ENCODE measurements at places on chromosomes 5 and 9.
A peak's percentile ranks its signal among the peaks of the same experiment; 100 is the strongest.

DNA sequence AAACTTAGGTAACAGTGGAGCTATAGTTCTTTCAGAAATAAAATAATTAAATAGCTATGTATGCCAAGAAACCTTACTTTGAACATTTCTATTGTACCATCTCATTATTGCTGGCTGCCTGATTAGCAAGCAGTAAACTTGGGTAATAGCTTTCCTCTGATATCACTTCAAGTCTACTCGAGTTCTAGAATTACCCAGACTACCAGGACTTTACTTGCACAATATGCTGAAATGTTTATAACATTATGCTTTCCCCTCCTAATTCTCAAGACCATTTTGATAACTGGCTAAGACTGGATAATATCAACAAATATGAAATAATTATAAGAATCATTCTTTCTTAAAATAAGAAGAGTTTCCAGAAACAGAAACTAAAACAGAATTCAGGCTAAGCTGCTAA lies 512.6 kb downstream of the RAB3C start:
- peak; percentile 29 for DNase-seq

- no peak for DNase-seq
Measured at GRCh38 chr5:56064984-56065383, 70.2 kb upstream of the IL6ST start.

- DNase-seq: no peak
Measured at GRCh38 chr9:108001237-108001636, 511.7 kb upstream of the KLF4 start.

GRCh38 chr9:72462340-72462739 lies 59.1 kb upstream of the TMC1 start:
- no peak for DNase-seq

DNA sequence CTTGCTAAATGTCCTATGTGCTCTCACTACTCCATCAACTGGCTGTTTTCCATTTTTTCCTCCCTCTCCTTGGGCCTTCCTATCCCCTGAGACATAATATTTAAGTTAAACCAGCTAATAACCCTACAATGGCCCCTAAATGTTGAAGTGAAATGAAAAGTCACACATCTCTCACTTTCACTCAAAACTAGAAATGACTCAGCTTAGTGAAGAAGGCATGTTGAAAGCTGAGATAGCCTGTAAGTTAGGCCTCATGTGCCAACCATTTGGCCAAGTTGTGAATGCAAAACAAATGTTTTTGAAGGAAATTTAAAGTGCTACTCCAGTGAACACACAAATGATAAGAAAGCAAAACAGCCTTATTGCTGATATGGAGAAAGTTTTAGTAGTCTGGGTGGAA lies 48.8 kb upstream of the CDH10 start:
- no peak for DNase-seq

GRCh38 chr9:133518706-133519449 lies 5.9 kb downstream of the MYMK start:
- DNase-seq: no peak

- DNase-seq: no peak
Measured at GRCh38 chr9:125850106-125850632, 103.0 kb downstream of the PBX3 start.

GRCh38 chr9:78438780-78439179 lies 141.9 kb downstream of the PSAT1 start:
- DNase-seq: no peak

DNA sequence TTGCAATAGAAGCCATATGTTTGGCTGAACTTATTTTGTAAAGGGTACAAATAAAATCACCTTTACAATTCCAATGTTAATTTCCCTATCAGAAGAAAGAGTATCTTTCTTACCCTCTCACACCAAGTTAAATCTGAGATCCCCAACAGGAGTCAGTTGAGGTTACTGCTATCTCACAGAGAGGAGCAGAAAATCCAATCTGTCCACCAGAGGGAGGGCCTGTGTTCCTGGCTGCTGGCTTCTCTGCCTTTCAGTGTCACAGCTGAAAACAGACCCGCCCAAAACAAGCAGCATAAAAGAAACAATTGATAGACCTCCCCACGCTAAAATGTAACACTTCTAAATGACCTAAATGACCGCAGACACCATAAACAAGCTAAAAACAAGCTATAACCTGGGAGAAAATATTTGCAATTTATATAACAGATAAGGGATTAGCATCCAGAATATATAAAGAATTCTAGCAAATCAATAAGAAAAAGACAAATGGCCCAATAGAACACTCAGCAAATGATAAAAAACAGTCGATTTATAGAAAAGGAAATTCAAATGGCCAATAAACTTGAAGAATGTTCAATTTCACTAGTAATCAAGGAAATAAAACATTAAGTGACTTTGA lies 24.5 kb upstream of the MVB12B start:
- DNase-seq: peak; percentile 37

DNA sequence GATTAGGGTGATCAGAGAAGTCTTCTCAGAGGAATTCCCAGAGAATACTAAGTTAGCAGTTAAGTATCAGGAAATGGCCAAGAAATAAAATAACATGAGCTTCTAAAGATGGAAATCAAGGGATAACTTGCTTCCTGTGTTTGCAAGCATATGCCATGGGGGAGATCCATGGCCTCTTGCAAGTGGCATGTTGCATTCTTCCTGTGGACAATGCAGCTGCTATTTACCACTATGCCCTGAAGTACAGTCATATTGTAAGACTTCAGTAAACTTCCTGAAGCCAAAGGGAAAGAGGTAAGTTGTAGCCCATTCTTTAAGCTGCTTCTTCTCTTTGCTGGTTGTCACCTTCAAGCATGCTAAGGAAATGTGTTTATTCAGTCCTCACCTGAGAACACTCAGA lies 154.7 kb upstream of the RUSC2 start:
- no peak for DNase-seq

- DNase-seq: no peak
Measured at GRCh38 chr9:113875459-113876150, 504 bp upstream of the ZNF618 start.

GRCh38 chr5:90131383-90132133 lies 278.0 kb downstream of the CETN3 start:
- no peak for DNase-seq

- no peak for DNase-seq
Measured at GRCh38 chr5:177409043-177409801, at the start of gene F12. Gene F12, minus strand, starts transcription at chr5:177409564. Its CDS starts 37 bp downstream, at chr5:177409527.

DNA sequence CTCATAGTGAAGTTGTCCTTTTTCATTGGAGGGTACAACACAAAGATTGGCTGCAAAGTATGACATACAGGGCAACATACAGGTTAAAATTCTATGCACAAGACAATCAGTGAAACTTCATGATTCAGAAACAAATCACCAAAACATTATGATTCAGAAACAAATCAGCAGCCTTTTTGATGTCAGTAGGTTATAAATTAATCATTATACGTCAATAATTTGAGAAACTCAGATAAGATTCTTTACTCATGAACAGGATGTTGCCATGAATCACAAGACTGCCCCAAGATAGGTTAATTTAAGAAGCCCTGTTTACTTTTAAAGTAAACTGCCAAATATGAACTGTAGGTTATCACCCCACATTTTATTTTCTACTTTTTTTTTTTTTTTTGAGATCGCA lies 62.2 kb upstream of the IL33 start:
- no peak for DNase-seq

DNA sequence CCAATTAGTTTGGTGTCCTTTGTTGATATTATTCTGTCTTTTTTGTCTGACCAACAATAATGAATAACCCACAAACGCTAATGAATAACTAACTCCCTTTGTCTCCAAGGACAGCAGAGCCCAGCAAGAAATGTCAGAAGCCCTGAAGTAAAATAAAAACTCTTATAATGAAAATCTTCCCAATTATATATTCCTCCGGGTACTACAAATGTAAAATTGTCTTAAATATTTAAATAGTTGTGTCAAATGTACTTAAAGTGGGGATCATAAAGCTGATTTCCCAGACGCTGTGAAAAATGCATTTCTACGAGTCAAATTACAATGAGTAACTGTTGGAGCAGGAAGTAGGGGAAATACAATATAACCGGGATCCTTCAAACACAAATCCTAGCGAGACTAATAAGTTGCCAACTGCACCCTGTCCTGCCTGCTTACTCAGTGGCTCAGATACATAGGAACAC lies 22.3 kb downstream of the GLIS3 start:
- no peak for DNase-seq

DNA sequence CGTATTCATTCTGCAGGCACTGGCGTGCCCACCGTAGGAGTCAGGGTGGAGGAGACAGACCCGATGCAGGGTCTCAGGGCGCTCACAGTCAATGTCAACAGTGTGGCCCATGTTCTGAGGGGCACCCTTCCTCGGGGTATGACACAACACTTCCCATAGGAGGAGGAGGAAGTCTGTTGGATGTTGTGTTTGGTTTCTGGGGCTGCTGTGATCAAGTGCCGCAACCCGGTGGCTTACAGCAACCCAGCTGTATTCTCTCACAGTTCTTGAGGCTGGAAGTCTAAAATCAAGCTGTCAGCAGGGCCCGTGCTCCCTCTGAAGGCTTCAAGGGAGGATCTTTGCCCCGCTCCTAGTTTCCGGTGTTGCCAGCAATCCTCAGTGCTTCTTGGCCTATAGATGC lies 5.6 kb upstream of the HNRNPAB start:
- DNase-seq: no peak

DNA sequence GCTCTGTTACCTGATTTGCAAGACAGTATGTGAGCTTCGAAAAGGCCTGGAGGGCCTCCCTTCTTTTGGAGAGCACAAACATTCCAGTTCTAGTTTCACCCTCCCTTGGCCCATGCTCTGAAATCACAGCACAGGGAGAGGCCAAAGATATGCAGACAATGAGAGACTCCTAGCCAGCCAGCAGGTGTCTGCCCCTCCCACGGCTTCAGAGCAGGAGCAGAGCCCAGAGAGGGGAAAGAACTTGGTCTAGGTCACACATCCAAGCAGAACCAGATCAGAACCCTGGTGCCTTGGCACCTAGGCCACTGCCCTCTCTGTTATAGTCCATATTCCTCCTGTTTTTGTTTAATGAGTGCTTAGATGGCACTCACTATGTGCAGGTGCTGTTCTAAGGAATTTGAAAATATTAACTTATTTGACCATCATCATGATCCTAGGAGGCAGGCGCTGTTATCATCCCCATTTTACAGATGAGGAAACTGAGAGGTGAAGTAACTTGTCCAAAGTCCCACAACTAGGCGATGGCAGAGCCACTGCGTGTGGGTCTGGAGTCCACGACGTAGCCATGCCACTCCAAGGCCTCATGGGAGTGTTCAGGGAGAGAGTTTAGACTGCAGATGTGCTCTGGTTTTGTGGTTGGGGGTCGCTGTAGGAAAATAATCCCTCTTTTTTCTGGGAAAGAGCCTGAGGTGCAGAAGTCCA lies 27.2 kb downstream of the TMOD1 start:
- no peak for DNase-seq

DNA sequence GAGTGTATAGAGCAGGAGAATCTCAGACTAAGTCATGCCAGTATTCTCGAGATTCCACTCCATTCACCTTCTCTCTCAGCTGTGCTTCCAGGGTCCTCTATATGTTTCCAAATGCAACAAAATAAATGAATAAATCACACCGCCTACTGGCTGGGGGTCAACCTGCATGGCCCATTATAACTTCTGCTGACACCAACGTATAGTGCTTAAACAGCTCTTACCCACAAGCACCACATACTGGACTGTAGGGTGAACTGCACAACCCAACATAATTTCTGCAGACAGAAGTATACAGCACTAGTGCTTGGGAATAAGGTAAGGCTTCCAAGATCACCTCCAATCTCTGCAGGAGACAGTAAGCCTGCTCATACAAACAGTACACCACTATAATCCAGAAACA lies 33.1 kb upstream of the HTR4 start:
- DNase-seq: no peak

- DNase-seq: no peak
Measured at GRCh38 chr5:171582849-171583248, 163.4 kb downstream of the FGF18 start.

- DNase-seq: peak; percentile 1
Measured at GRCh38 chr5:152505442-152506042, 100.5 kb upstream of the NMUR2 start.

DNA sequence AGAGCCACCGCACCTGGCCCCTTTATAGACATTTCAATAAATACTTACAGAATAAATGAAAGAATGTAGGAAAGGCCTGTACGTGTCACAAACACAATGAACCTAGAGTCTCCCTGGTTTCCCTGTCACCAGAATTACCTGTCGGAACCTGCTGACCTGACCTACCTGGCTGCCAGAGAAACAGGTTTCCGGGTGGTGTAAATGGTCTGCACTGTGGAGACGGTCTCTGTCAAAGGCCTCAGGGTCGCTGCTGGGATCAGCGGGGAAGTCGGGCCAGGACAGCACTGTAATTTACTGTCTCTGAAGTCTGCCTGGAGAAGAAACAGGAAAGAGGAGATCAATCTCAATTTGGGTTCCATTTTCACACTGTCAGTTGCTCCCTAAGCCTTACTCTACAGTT lies 9.3 kb upstream of the FRRS1L start:
- no peak for DNase-seq

GRCh38 chr5:55623789-55624188 lies 88.3 kb downstream of the SLC38A9 start:
- no peak for DNase-seq

Data from AG04450 (cell line).